ENCODE measurements at places on chromosomes 2 and 18.

GRCh38 chr2:201180010-201180409 lies 2.9 kb upstream of the CASP10 start:
- no peak for DNase-seq

GRCh38 chr18:4096486-4096885 lies 358.6 kb downstream of the DLGAP1 start:
- DNase-seq = peak; percentile 14

DNA sequence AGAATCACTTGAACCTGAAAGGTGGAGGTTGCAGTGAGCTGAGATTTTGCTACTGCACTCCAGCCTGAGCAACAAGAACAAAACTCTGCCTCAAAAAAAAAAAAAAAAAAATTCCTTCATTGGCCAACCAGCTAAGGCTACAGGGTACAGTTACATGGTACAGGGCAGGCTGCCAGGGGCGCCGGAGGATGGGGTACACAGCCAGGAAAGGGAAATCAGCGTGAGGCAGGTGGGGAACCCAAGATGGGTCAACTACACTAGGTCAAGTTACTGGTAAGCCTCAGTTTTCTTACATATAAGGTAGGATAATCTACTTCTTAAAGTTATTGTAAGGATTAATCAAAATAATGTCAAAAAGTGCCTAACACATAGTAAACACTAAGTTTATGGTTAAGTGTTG lies 142.6 kb upstream of the MSH6 start:
- no peak for DNase-seq

DNA sequence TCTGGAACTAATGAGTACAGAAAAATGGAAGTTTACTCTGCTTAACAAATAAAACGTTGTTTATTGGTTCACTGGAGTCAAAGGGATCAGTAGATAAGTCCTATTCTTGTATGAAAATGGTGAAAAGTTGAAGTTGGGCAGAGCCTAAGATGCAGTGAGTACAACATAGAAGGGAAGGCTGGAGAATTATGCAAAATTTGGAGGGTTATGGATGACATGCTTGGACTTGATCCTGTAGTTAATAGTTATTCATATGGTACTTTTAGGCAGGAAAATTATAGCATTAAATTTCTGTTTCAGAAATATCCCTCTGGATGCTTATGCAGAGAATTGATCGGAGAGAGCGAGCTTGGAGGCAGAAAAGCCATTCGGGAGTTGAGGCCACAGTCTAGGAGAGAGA lies 167.6 kb downstream of the KCNS3 start:
- DNase-seq = peak; percentile 8

GRCh38 chr18:30582078-30582477 lies 460.5 kb downstream of the DSC3 start:
- no peak for DNase-seq

DNA sequence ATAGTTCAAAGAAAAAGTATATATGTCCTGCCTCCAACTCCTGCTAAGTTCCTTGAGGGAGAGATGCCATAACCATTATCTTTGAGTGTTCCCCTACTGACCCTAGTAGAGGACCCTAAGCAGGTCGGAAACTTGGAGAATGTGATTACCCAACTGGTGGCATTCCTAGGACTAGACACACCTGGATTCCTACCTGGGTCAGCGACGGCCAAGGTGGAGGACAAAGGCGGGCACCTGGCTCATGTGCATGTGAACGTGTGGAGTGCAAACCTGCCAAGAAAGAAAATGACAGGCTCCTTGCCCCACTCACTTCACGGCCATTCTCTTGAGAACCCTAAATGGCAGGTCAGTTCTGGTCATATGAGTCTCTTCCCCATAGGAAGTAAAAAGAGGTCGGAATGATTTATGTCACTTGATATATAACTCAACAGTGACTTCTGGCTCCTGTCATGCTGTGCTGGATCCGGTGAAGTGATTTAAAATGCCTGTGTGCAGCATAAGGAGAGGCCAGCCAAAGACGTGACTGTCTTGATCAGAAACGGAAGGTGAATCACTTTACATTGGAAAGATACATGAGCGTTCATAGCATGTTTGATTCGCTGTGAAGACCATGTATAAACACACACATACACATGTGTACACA lies 371.6 kb downstream of the EIPR1 start:
- DNase-seq = no peak

- DNase-seq = no peak
These were observed 29.1 kb upstream of the ALK start for GRCh38 chr2:29950481-29950880.

GRCh38 chr2:240139011-240139441 lies 1.4 kb downstream of the OTOS start:
- no peak for DNase-seq

- DNase-seq = no peak
These were observed 2.1 kb downstream of the KHK start for GRCh38 chr2:27088634-27089033.

DNA sequence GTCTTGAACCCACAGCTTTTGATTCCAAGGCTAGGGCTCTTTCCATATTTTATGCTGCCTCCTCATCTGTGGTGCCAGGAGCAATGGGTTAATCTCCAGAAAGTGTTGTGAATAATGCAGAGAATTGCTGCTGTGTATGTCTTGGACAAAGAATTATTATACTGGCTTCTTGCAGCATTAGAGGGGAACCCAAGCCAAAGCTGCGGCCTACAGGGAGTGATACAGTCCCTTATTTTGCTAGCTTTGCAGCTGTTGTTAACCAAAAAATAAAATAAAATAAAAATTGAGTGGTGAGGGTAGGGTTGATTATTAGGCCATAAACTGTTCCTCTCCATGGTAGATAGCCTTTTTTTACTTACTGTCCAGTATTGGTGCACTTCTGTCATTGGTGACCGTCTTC lies 16.7 kb downstream of the WIPF1 start:
- no peak for DNase-seq

GRCh38 chr2:229910832-229911412 lies 10.9 kb downstream of the TRIP12 start:
- DNase-seq = peak; percentile 2

- no peak for DNase-seq
These were observed 224.0 kb downstream of the TXNL1 start for GRCh38 chr18:56414357-56414756.

DNA sequence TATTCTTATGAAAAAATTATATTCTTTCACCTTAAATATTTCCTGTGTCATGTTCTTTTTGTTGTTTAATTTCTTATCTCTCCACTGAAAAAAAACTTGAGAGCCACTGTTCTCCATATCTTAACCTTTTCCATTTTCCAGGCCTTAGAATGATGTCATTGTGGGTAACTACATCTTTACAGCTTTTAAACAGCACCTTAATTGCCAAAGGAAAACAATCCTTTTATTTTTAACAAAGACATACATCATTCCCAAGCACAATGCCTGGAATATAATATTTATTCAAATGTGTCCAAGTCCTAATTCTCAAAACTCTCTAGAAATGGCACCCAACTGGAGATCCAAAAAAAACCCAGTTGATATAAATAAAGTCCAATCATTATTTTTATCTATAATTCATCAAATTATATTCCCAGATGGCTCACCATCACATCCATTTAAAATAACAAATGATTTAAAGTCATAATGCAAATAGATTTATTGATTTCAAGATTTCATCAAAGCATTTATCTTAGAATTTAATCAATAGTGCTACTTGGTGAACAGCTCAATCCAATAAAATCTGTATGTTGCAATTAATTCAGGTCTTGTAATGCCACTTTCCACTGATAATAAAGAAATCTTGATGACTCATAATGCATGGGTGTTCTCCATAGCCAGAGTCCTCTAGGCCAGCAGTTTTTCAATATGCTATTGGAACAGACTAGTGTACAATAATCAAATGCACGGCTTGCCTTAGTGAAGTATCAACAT lies 107.1 kb upstream of the MAPRE2 start:
- DNase-seq = peak; percentile 36

GRCh38 chr2:8629402-8629801 lies 52.5 kb upstream of the ID2 start:
- no peak for DNase-seq

- no peak for DNase-seq
These were observed 41.5 kb downstream of the YES1 start for GRCh38 chr18:770583-770961.

GRCh38 chr18:67519592-67519991 lies 3.1 kb upstream of the DSEL start:
- no peak for DNase-seq

DNA sequence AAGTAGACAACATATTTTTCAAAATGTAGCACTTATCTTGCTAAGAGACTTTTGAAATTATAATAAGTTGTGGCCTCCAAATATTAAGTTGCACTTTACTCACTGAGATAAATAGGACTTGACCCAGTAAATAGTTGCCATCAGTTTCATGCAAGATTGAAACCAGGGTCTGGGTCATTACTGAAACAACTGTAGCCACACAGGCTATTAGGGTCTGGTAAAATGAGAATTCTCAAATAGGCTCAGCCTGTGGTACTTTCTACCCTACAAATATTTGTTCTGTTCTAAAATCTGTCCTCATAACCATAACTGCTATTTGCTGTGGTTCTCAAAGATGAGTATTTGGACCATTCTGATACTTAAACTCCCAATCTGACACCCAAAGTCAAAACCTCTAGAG lies 115.4 kb upstream of the STK17B start:
- DNase-seq = no peak

DNA sequence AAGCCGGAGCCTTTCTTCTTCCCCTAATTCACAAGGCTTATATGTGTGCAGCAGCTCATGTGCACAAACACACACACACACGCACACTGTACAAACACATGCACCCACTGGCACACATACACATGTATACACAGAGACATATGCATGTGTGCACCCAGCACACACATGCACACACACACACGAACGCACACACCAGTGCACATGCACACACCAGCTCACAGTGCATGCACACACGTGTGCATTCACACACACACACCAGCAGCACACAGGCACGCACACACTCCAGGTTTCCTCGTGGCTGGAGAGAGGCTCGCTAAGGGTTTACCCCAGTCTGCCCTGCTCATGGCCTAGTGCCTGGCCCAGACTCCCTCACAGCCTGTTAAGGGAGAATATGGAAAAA lies 234.0 kb downstream of the EIPR1 start:
- no peak for DNase-seq

DNA sequence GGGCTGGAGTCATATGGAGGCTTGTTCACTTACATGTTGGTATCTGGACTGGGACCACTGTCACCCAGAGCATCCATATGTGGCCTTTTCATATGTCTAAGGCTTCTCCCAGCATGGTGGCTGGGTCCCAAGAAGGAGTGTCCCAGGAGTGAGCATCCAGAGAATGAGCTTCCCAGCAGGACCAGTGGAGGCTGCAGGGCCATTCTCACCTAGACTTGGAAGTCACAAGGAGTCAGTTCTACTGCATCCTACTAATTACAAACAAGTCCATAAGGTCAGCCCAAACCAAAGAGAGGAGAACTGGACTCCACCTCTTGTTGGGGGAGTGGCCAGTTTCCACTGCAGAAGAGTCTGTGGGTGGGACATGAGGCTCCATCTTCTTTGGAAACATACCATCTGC lies 5.1 kb upstream of the TEX51 start:
- no peak for DNase-seq

- DNase-seq = no peak
These were observed 122.2 kb upstream of the ITGB6 start for GRCh38 chr2:160322320-160322719.

DNA sequence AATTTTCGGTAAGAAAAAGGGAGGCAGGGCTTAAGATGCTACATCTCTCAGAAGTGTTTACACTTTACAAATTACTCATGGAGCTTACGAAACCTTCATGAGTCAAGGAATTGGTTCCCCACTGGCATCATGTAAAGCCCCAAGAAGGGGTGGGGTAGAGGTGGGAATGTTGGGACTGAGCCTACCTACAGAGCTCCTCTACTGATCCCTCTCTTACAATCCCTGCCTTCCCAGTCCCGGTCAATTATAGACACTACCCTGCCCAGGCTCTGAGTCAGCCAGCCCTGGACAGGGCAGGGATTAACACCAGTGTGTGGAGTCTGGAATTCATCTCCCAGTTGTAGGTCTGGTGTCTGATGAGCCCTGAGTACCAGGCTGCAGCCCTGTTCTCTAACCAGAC lies 248.9 kb downstream of the PAX3 start:
- peak; percentile 30 for DNase-seq

- DNase-seq = no peak
These were observed 5.2 kb downstream of the GNLY start for GRCh38 chr2:85699325-85699724.

GRCh38 chr2:223979730-223980396 lies 22.6 kb downstream of the MRPL44 start:
- no peak for DNase-seq

GRCh38 chr18:76985156-76985950 lies 147.2 kb downstream of the MBP start:
- DNase-seq = no peak

DNA sequence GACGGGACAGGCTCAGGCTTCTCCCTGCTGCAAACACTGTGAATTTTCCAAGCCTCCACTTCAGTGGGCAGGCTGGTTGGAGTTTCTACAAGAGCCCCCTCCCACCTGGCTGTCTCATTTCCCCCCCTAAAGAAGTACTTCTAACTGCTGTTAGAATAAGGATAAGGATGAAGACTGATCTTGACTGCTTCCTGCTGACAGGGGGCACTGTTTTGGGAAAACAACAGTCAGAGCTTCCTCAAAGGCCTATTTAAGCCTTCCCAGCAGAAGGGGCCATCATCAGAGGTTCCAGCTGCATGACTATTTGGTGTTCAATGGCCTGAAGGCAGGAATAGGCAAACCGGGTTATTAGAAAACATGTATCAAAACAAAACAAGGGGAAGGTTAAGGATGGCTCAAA lies 1162.8 kb downstream of the DSC3 start:
- no peak for DNase-seq

DNA sequence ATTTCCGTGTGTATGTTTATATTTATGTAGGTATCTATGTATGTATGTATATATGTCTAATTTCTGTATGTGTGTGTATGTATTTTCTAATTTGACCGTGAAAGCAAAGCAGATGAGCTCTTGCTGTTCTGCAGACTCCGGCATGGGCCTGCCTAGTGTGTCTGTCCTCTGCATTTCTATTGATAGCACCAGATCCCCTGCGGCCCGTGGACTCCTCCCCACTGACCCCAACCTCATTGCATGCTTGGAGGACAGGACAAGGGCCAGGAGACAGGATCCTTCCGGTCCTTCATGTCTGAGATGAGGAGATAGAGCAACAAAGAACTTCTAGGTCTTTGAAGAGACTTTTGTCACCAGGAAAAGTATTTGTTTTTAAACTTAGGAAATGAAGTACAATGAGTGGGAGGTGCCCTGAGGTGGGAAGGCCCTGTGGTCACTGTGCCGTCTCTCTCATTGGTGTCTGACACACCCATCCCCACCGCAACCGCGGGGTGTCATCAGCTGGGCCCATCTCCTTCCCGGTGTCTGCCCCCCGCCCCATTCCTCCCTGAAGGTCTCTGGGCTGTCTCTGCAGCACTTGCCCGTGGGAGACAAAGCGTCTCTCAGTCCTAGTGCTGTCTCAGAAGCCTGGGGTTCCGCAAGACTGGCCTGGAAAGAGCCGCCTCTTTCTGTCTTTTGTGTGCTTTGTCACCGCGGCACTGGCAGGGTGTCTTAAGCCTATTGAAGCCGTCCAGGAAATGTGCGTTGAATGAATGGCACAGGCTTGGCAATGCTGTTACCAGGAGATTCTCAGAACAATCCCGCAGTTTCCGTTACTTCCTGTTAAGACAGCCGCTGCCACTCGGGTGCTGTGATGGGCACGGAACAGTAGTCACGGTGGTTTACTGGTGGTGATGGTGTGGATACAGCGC lies 216.4 kb downstream of the AGAP1 start:
- DNase-seq = no peak

Measured in mammary epithelial cell (primary cell).